ENCODE measurements at places on chromosomes 5 and 9.

GRCh38 chr5:94072116-94072515 lies 330.7 kb upstream of the POU5F2 start:
- no peak for DNase-seq

DNA sequence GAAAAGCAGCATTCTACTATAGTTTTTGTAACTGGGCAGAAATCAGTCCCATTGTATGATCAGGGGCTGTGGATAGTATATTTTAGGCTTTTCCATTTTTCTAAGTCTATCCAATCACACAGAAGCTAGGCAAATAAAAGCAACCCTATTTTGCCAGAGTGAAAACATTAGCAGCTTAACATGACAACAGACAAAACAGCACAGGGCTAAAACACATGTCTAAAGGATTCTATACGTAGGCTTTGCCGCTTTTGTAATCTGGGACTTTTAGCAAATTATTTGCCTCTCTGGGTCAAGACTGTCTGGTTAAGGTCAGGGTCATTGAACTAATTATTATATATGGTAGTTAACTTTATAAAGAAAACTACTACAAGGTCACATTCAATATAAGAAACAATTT lies 4.2 kb downstream of the MARCHF3 start:
- no peak for DNase-seq

DNA sequence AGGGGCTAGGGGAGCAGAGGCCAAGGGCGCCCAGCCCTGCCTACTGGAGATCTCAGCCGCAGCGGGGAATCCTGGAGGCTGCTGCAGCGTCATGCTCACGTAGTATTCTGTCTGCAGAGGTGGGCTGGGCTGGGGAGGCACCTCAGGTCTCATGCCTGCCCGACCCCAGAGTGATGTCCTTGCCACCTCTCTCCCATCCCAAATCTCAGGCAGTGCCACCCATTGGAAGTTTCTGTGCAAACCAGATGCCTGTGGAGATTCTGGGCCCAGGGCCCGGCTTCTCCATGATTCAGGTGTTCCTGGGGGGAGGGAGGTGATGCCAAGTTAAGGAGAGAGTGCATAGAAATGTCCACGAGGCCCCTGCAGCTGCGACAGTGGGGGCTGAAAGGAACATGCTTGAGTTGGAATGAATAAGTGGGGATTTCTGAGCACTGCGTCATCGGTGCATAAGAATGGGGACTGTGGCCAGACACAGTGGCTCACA lies 72.0 kb downstream of the ANKRD33B start:
- DNase-seq: no peak

DNA sequence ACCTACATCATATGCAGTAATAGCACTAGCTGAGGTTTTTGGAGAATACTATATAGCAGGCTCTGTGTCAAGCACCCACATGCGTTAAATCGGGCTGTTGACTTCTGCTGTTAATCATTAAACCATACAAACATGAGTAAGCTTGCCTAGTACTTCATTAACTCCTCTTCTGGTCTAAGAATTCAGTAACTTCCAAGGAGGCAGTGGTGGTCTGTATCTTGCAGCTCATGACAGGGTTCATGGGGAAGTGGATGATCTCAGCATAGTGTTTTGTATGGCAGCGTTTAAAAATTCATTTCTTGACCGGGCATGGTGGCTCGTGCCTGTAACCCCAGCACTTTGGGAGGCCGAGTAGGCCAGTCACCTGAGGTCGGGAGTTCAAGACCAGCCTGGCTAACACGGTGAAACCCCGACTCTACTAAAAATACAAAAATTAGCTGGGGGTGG lies at the start of gene HAVCR1:
Gene HAVCR1 (minus strand): TSS at position 24 of the 447 bp plus-strand sequence. CDS start 1,173 bp downstream, outside the sequence.
- no peak for DNase-seq

DNA sequence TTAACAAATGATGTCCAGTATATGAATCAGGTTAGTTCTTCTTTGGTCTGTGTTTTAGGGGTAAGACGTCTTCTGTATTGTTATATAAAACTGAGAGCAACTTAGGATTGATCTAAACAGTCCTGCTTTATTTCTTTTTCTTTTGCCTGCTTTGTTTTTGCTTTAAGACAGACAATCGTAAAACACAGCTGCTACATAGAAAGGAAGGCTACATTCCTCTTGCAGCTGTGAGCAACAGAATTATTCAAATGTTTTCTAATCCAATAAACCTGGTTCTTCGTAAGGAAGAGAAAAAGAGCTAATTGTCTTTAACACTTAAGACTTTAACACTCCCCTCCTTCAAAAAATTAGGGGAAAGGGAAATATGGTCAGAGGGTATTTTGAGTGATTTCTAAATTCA lies 14.6 kb downstream of the FGF1 start:
- DNase-seq: no peak

- no peak for DNase-seq
These were observed 185.6 kb downstream of the EFNA5 start for GRCh38 chr5:107485184-107485583.

- DNase-seq: no peak
These were observed 329.0 kb downstream of the FER start for GRCh38 chr5:109076741-109077140.

- no peak for DNase-seq
These were observed 98.1 kb downstream of the APBA1 start for GRCh38 chr9:69574057-69574456.

- no peak for DNase-seq
These were observed 256.7 kb downstream of the PARP8 start for GRCh38 chr5:50922942-50923767.

- no peak for DNase-seq
These were observed 59.8 kb downstream of the PTCD2 start for GRCh38 chr5:72379936-72380335.

- no peak for DNase-seq
These were observed 34.4 kb downstream of the ZNF366 start for GRCh38 chr5:72472666-72473422.

DNA sequence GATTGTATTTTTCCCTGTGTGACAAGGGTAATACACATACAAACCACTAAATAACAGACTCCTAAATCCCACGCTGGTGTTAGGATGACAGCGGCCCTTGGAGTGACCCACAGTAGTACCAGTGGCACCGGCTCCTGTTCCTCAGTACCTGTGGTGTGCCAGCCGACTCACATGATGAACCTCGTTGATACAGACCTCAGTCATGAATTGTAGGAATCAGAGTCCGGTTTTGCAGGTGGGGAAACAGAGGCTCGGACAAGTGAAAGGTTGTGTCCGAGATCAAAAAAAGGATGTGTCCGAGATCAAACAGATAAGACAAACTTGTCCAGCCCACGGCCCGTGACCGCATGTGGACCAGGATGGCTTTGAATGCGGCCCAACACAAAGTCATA lies 78.0 kb downstream of the AMBP start:
- DNase-seq: no peak

GRCh38 chr5:171743436-171744076 lies 42.1 kb upstream of the SMIM23 start:
- DNase-seq: no peak

DNA sequence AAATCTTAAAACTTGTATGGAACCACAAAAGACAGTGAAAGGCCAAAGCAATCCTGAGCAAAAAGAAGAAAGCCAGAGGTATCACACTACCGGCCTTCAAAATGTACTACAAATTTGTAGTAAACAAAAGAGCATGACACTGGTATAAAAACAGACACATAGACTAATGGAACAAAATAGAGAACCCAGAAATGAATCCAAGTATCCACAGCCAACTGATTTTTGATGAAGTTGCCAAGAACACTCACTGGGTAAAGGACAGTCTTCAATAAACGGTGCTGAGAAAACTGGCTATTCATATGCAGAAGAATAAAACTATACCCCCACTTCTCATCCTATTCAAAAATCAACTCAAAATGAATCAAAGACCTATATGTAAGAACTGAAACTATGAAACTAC lies 390.1 kb downstream of the PRELID2 start:
- no peak for DNase-seq

GRCh38 chr9:77402286-77402685 lies 225.0 kb downstream of the VPS13A start:
- no peak for DNase-seq

DNA sequence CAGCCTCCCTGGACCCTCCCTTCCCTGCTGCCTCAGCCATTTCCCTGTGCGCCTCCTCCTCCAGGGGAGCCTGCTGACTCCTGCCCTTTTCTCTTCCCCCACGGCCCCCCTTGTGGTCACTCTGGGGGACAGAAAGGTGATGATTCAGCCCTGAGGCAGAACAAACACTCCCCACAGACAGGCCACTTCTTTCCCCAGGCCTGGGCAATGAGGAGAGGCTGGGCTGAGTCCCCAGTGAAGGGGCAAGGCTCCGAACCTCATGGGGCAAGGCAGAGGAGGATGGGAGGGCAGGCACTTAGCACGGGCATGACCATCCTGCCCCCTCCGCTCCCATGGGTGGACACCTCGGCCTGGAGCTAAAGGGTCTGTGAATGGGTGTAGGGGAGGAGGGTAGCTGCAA lies 21.0 kb downstream of the CSF1R start:
- DNase-seq: no peak
